ENCODE measurements at places on chromosomes 7 and 10. TPM values are rescaled to one million over a fixed set of nuclear protein-coding genes. Genes with fewer than 3 reads are reported as not detected.

The ANAPC16 gene
- polyA plus RNA-seq = 93.9 TPM

The TAS2R41 gene
- not detected for polyA plus RNA-seq

The GRB10 gene
- 4.4 TPM for polyA plus RNA-seq

GRCh38 chr10:99520847-99521764 is 11.6 kb upstream of the NKX2-3 start:
- peaks cover 83% of the 10 kb centered on the region for H3K27me3 ChIP-seq
- H3K4me3 ChIP-seq = no peak overlapping the region
- H3K4me1 ChIP-seq = no peaks in the 10 kb centered on the region
- no peaks in the 10 kb centered on the region for H3K36me3 ChIP-seq
- no peak for DNase-seq
- H3K27ac ChIP-seq = no peak overlapping the region

- no peaks in the 10 kb centered on the region for H3K36me3 ChIP-seq
- DNase-seq = no peak
- H3K4me1 ChIP-seq = no peaks in the 10 kb centered on the region
- H3K27me3 ChIP-seq = no peaks in the 10 kb centered on the region
- H3K27ac ChIP-seq = no peak overlapping the region
These were observed 117.7 kb downstream of the ELFN1 start for GRCh38 chr7:1787681-1788235.

DNA sequence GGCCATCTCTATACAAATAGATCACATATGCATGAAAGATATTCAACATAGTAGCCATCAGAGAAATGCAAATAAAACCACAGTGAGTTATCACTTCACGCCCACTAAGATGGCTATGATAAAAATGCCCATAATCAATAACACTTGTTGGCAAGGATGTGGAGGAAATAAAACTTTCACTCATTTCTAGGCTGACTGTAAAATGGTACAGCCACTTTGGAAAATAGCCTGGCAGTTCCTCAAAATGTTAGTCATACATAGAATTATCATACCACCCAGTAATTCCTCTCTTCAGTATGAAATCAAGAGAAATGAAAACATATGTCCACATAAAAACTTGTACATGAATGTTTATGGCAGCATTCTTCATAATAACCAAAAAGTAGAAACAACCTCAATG is 324.9 kb downstream of the LRRTM3 start:
- no peak for DNase-seq
- H3K36me3 ChIP-seq = no peaks in the 10 kb centered on the region
- H3K4me3 ChIP-seq = no peak overlapping the region
- H3K4me1 ChIP-seq = no peaks in the 10 kb centered on the region
- no peaks in the 10 kb centered on the region for H3K27me3 ChIP-seq
- no peak overlapping the region for H3K27ac ChIP-seq

- no peak overlapping the region for H3K27ac ChIP-seq
- no peaks in the 10 kb centered on the region for H3K36me3 ChIP-seq
- H3K27me3 ChIP-seq = no peaks in the 10 kb centered on the region
- peaks cover 7% of the 10 kb centered on the region for H3K4me1 ChIP-seq
- no peak for DNase-seq
These were observed 11.5 kb upstream of the TES start for GRCh38 chr7:116198748-116199410.

DNA sequence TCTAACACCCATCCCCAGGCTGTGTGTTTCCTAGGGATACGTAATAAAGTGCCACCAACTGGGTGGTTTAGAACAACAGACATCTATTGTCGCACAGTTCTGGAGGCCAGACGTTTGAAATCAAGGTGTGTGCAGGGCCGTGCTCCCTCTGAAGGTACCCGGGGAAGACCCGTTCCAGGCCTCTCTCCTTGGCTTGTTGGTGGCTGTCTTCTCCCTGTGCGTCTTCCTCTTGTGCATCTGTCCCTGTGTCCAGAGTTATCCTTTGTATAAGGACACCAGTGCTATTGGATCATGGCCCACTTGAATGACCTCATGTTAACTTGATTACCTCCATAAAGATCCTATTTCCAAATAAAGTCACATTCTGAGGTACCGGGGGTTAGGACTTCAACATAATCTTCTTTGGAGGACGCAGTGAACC is 15.6 kb downstream of the GRK5 start:
- no peaks in the 10 kb centered on the region for H3K4me1 ChIP-seq
- H3K36me3 ChIP-seq = no peaks in the 10 kb centered on the region
- no peak for DNase-seq

DNA sequence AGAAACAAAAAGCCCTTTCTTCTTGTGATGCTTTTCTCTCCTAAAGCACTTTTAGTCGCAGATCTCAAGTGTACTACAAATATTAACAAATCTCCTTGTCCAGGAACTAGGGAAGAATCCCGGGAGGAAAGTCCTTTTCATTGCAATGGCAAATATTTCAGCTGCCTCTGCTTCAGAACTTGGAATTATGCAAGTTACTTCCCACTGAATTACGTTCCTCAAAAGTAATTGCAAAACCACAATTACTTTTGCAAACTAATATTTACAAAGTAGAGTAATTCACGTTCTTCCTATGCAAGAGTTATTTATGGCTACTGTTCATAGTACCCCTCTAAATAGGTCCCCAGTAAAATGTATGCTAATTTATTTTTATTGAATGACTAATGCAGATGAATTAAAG is 14.5 kb downstream of the PRKCQ start:
- no peaks in the 10 kb centered on the region for H3K36me3 ChIP-seq
- H3K4me1 ChIP-seq = peaks cover 4% of the 10 kb centered on the region
- no peak for DNase-seq
- no peaks in the 10 kb centered on the region for H3K27me3 ChIP-seq
- no peak overlapping the region for H3K4me3 ChIP-seq

- H3K27ac ChIP-seq = no peak overlapping the region
- no peak for DNase-seq
- H3K27me3 ChIP-seq = no peaks in the 10 kb centered on the region
- H3K4me3 ChIP-seq = no peak overlapping the region
- no peaks in the 10 kb centered on the region for H3K36me3 ChIP-seq
These were observed 126.7 kb downstream of the TPST1 start for GRCh38 chr7:66331883-66332282.

- no peak for DNase-seq
- H3K4me3 ChIP-seq = no peak overlapping the region
- H3K27ac ChIP-seq = no peak overlapping the region
- no peaks in the 10 kb centered on the region for H3K27me3 ChIP-seq
- H3K36me3 ChIP-seq = no peaks in the 10 kb centered on the region
- no peaks in the 10 kb centered on the region for H3K4me1 ChIP-seq
These were observed 222.7 kb upstream of the MGMT start for GRCh38 chr10:129244298-129244697.

DNA sequence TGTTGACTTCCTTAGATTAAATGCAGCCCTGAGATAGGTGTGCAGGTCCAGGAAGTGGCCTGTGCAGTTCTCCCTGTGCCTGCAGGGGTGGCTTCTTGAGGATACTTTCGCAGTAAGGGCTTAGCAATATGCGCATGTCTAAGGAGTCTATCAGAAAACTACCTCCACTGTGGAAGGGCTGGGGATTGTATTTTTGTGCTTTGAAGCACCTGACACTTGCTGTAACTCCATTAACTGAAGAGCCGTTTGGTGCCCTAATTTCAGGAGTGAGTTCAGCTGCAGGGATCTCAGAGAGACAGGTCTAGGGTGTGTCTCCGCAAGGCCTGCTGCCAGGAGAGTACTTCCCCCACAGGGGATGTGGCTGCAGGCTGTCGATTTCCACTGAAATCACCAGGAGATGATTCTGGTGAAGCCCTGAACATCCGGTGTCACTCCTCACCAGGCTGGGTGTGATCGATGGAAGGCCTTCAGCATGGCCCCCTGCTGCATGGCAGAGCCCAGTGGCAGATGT is 35.5 kb downstream of the IKZF1 start:
- no peaks in the 10 kb centered on the region for H3K4me1 ChIP-seq
- H3K27me3 ChIP-seq = peaks cover 3% of the 10 kb centered on the region
- H3K4me3 ChIP-seq = no peak overlapping the region
- no peaks in the 10 kb centered on the region for H3K36me3 ChIP-seq
- no peak overlapping the region for H3K27ac ChIP-seq
- DNase-seq = no peak

- H3K4me1 ChIP-seq = peaks cover 37% of the 10 kb centered on the region
- H3K27ac ChIP-seq = peak overlapping the region; percentile 17
These were observed 117.3 kb downstream of the FAM53B start for GRCh38 chr10:124626759-124627380.

DNA sequence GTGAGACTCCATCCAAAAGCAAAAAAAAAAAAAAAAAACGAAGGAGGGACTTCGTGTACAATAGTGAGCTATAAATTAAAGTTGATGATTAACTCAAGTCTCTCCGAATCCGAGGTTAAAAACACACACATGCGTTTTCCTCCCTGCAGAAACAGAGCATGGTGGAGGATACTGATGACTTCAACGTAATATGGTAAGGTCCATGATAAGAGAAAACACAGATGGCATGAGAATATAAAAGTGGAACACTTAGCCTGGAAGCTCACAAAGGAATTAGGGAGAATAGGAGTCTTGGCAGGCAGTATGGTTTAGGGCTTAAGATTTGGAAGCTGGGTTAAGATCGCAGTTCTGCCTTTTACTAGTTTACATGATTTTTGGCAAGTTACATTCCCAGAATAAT is 20.1 kb upstream of the GSTK1 start:
- H3K36me3 ChIP-seq = no peaks in the 10 kb centered on the region
- no peaks in the 10 kb centered on the region for H3K27me3 ChIP-seq
- no peak overlapping the region for H3K27ac ChIP-seq
- no peak overlapping the region for H3K4me3 ChIP-seq
- no peak for DNase-seq

GRCh38 chr10:87093632-87094372 is 841 bp downstream of the GLUD1 start:
- H3K36me3 ChIP-seq = peaks cover 3% of the 10 kb centered on the region
- H3K27ac ChIP-seq = peak overlapping the region; percentile 85
- peaks cover 23% of the 10 kb centered on the region for H3K4me1 ChIP-seq
- DNase-seq = no peak
- H3K4me3 ChIP-seq = peak overlapping the region; percentile 78
- H3K27me3 ChIP-seq = no peaks in the 10 kb centered on the region

GRCh38 chr10:131271195-131271880 is 40.2 kb downstream of the TCERG1L start:
- no peaks in the 10 kb centered on the region for H3K36me3 ChIP-seq
- no peak overlapping the region for H3K27ac ChIP-seq
- H3K4me1 ChIP-seq = no peaks in the 10 kb centered on the region
- no peak for DNase-seq
